Stimulated activated CD4-positive, alpha-beta T cell treated with anti-CD3 and anti-CD28 coated beads, TNF-alpha, amount 100 ng/mL, for 1 hour (primary cell): ENCODE measurements at places on chromosomes 6 and 20.

GRCh38 chr6:165769401-165769800 is 106.4 kb upstream of the PDE10A start:
- DNase-seq: no peak

- no peak for DNase-seq
These were observed 116.2 kb upstream of the JAG1 start for GRCh38 chr20:10790013-10790412.

DNA sequence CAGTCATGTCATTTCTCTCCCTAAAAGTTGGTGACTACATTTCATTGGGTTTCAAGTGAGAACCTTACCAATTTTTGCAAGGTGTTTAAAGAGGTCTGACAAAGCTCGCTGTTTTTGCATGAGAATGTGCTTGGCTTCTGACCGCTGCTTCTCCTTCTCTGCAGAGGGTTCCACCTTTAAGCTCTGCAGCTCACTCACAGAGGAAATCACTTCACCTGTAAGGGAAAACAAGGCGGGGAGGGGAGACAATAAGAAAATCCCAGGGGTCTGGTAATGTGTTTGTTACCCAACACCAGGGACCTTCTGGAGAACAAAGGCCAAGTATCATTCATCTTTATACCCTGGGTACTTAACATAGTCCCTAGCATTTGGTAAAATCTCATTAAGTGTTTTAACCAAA is 40.0 kb upstream of the LYRM2 start:
- no peak for DNase-seq

- DNase-seq: no peak
These were observed 352.5 kb upstream of the TSHZ2 start for GRCh38 chr20:52619671-52620070.

DNA sequence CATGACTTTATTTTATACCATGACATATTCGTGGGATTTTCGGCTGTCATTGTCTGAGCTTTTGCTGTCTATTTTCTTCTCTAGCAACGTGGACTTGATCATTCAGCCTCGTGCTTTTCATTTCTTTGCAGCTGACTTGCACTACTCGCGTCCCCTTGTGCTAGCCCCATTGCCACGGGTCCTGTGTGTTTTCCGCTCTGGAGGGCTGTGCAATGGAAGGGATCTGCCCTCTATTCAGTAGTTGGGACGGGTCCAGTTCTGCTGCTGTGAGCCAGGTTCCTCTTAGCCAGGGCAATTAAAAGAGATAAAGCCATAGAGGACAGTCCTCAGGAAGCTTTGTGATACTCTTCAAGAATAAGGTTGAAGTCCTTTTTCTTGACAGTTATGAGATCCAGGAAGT is 17.6 kb downstream of the NEDD9 start:
- DNase-seq: no peak

- DNase-seq: no peak
These were observed 17.6 kb upstream of the FUCA2 start for GRCh38 chr6:143529095-143529494.

GRCh38 chr20:33322456-33322855 is 39.4 kb downstream of the BPIFB1 start:
- no peak for DNase-seq

DNA sequence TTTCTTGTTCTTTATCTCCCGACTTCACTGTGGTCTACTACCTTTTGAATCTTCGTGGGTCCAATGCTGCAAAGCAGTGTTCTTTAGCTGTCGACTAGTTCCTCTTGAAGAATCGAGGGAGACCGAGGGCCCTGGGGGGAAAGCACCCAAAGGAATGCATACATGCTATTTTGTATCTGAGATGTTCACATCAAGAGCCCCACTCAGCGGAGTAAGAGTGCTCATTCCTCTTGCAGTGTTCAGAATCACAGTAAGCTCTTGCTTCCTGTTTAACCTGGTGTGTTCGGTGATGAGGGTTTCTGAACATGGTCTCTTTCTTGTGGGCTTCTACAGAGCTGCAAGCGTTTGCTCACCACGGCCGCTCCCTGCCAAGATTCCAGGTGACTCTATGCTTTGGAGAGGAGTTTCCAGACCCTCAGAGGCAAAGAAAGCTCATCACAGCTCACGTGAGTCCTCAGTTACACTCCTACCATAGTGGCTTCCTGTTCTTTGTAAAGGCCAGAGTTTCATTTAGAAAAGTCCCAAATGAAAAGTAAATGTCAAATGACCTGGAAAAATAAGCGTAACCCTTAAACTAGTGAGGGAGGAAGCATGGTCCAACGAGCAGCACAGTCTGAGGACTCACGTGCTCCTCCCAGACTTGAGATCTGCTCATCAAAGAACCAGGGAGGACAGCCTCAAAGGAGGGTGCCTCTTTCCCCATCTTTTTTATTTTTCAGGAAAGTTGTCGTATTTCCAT is 13.3 kb downstream of the IRF4 start:
- DNase-seq: no peak
